ENCODE measurements at places on chromosomes 4 and X. TPM values are rescaled to one million over a fixed set of nuclear protein-coding genes. Genes with fewer than 3 reads are reported as not detected.

Gene GAGE10
- total RNA-seq: not detected

Gene MAOB
- total RNA-seq: 6.3 TPM

Gene ACE2
- 0.64 TPM for total RNA-seq

Gene STS
- 11.3 TPM for total RNA-seq

Gene STX18
- total RNA-seq: 19.9 TPM

Gene ABCB7
- 45.4 TPM for total RNA-seq

Data from lower leg skin (tissue), 4 donors.